ENCODE measurements at places on chromosomes 12 and 14.

DNA sequence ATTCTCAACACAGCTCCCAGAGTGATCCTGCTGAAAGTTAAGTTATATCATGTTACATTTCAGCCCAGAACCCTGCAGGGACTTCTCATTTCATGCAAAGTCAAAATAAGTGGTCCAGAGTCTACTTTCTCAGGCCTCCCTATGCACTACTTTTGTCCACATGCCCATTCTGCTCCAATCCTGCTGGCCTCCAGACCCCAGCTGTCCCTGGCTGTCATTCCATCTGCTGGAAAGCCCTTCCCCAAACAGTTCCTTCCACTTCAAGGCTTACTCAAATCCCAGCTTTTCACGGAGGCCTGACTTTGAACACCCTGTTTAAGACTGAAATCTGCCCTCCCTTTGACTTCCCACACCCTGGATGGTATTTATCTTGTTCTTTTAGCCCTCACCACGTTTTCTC lies 109.8 kb upstream of the DNM1L start:
- no peak for DNase-seq

DNA sequence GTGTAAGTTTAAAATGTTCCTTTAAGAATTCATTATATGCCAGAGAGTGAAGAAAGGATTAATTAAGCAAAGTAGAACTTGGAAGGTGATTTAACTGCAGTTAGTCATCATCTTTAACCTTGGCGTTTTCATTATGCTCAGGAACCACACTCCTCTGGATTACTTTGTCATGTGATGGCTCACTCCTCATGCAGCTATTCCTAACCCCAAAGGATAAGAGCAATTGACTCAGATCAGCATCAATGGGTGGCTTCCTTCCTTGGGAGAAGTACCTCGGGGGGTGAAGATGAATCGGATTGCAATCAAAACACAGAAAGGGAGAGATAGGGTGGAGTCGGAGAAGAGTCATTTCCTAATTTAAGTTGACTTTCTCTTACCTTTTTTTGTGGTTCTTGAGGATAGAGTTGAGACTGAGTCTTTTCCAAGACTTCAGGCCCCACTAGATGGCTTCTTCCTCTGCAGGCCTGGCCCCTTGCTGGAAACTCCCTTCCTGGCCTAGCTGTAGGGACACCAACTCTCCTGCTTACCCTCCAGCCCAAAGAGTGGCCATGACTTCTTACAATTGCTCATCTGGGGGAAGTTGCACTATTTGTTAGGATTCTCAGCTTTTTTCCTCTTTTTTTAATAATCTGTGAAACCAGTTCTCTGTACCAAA lies 238.6 kb upstream of the DDHD1 start:
- peak; percentile 87 for DNase-seq

DNA sequence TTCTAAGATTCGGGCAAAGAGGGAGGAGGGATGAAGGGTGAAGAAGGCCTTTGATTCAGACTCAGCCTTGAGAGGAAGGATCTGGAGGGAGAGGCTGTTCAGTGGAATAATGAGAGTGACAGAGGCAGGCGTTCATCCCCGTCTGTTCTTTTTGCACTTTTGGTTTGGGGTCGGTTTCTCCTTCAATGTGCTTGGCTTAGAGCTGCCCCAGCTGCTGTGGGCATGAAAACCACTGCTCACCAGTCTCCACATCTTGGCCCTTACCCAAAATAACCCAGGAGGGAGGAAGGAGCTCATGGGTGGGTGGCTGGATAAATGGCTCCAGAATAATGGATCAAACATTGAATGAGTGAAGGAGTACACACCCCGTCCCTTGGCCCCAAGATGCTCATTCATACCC lies 261.7 kb upstream of the FKBP4 start:
- no peak for DNase-seq

GRCh38 chr12:95642583-95642982 lies 91.3 kb upstream of the USP44 start:
- DNase-seq = no peak

GRCh38 chr12:116630762-116631161 lies 71.6 kb downstream of the MAP1LC3B2 start:
- DNase-seq = no peak

GRCh38 chr14:65173973-65174693 lies 71.8 kb upstream of the MAX start:
- DNase-seq = no peak

- DNase-seq = peak; percentile 42
Observed at GRCh38 chr14:103522649-103523574, at the start of gene CKB. CKB (minus strand) TSS chr14:103522830; CDS start chr14:103522493, 337 bp downstream.

DNA sequence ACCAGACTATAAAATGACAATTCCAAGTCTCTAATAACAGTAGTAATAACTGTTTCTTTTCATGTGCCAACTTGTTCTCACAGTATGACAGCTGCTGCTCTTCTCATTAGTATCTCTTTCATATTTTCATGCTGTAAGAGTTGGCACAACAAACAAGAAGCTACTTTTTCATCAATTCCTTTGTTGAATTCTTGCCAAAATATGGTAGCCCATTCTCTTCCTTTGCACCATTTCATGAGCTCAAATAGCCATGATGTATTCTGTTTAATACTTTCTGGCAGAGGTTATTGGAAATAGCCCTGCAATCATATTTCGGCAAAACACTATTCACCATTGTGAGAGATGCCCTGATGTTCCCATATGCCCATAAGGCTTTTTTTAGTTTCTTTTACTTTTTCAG lies 1100.7 kb downstream of the TRHDE start:
- DNase-seq = no peak

GRCh38 chr14:50955373-50956043 lies 11.2 kb upstream of the PYGL start:
- peak; percentile 98 for DNase-seq

DNA sequence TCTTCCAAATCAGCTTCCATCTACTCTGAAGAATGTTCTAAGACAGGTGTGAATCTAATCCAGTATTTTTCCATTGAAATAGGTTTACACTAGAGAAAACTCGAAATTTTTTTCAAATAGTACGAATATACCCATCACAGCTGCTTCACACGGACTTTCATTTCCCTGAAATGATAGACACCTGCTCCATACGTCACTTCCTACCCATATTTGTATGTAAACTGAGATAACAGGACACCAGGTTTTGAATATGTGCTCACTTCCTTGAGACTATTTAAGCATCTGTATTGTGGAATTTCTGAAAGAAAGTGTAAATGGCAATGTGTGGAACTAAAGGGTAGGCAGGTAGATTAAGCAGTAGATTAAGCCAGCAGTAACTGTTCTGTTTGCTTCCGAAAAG lies 13.4 kb upstream of the ITPR2 start:
- DNase-seq = no peak

GRCh38 chr12:62512901-62513300 lies 46.3 kb downstream of the MON2 start:
- no peak for DNase-seq

DNA sequence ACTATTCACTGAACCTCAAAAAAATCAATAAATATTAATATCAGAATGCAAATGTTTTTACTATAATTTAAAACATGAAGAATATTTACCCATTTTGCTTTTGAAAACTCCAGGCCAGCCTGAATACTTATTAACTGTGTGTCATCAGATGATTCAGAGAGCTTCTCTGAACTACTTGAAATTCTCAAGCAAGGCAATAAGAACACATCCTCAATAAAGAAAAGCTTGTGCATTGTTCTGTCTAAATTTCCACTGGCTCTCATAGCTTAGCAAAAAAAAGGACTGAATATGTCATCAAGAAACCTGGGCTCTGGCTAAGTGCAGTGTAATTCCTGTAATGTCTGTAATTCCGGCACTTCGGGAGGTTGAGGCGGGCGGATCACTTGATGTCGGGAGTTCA lies 194.1 kb downstream of the BTG1 start:
- no peak for DNase-seq

GRCh38 chr12:3931776-3932175 lies 58.6 kb upstream of the PARP11 start:
- DNase-seq = no peak
